Suppressor macrophage treated with lipopolysaccharide for 4 hours (primary cell): ENCODE measurements at places on chromosomes 1 and 21.

DNA sequence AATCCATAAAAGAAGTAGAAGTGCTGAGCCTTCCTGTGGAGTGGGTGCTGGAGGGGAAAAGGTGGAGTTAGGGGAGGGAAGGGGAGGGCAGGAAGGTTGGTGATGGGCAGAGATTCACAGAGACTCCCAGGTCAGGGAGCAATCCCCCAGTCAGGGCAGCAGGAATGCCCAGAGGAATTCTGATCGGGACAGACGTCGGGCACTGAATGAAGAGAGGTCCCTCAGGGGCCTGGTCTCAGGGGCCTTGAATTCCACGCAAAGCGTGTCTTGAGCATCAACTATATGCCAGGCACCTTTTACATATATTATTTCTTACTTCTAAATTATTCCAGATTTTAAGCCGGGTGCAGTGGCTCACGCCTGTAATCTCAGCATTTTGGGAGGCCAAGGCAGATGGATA is 7.2 kb upstream of the PADI1 start:
- DNase-seq, result no peak

DNA sequence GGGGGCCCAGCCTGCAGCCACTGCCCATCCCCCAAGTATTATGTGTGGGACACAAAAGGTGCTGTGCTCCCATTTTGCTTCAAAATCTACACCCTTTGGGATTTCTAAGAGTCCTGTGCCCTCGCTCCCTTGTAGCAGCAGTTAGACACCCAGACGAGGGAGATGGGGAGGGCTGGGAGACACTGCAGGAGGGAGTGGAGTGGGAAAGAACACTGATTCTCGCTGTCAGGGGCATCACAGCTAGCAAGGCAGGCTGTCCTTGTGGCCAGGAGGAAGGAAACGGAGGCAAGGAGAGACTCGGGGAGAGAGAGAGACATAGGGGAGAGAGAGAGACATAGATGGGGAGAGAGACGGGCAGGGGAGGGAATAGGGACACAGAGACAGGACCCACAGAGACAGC is 38.5 kb downstream of the CSMD2 start:
- no peak for DNase-seq

DNA sequence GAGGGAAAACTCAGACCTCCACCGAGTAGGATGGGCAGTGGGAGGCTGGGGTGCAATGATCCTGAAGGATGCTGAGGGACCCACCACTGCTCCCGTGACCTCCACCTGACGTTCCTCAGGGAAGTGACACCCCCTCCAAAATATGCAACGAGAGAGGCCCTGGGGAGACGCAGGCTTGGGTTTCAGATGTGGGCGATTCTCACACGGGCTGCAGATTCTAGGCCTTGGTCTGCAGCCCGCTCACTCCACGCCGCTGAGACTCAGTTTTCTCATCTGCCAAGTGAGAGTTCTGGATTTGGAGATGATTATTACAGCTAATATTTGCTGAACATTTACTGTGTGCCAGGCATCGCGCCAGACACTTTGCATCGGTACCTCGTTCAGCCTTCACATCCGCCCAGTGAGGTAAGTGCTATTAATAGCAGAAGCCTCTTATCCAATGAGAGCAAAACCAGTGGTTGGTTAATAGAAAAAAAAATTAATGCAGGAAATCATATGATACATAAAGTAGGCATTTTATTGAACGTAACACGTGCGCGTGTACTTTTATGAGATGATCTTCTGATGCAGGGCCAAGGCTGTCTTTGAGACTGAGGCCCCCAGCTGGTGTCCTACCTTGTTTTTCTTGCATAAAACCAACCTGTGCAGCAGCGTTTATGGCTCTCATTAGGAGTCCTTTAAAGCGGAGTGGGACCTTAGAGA is 102.0 kb upstream of the RUNX3 start:
- no peak for DNase-seq

DNA sequence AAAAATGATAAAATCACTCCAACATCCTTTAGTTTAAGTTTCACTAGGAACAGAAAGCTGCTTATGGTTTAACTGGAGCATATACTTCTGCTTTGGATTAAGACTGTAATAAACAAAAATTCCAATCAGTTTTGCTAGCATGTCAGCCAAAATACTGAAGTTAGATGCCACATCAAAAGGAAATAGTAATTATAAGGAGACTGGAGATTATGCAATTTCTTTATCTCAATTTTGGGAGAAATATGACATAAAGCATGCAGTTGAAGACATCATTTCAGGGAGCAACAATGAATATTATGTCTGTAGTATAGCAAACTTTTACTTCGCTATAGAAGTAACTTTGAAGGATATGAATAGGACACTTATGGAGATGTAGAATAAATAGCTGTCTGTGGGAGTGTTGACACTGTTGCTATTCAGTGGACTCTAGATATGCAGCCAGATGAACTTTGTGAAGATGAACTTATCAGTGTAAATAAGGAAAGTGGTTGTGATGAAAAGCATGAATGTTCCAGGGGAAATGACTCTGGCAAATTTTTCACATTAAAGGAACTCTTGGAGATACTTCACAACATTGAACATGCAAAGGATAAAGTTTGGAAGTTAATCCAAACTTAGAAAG is 107.8 kb downstream of the RABGAP1L start:
- DNase-seq, result no peak

DNA sequence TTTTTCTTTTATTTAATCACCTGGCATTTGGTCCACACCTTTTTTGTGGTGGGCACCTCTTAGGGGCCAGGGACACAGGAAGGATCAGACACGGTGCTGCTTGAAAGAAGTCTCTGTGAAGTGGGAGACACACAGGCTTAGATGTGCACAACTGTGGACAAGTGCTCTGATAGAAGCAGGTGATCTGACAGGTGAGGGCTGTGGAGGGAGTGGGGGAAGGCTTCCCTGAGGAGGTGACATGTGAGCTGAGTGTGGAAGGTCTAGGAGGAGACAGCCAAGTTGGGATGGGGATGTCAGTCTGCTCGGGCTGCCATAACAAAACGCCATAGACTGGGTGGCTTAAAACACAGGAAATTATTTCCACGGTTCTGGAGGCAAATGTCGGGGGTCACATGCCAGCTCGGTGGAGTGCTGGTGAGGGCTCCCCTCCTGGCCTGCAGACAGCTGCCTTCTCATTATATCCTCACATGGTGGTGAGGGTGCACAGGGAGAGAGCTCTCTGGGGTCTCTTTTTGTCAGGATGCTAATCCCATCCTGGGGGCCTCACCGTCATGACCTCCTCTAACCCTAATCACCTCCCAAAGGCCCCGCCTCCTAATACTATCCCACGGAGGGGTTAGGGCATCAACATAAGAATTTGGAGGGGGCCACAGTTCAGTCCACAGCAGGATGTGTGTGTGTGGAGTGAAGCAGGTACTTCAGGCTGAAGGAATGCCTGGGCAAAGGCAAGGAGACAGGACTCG is 5.2 kb upstream of the KIAA1614 start:
- DNase-seq, result no peak

DNA sequence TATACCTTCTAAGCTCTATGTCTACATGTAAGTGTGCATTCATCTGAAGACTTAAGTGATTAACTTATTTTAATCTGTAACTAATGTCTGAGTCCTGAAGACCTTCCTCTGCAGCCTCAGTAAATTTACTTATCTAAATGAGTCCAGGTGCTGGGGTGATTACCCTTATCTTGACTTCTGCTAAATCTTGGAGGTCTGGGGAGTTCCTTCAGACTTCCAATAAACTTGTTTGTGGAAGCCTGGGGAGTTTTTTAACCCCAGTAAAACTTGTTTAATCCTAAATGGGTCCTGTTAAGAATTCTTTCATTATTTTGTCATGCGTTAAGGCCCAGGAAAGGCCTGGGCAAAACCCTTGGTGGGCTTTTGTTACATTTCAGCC is 37.0 kb downstream of the RSPH1 start:
- no peak for DNase-seq

- no peak for DNase-seq
Measured at GRCh38 chr1:90417126-90417525, 300.0 kb downstream of the BARHL2 start.

- no peak for DNase-seq
Measured at GRCh38 chr1:43405876-43406234, 16.2 kb downstream of the SZT2 start.

GRCh38 chr1:26536081-26536480 is 6.5 kb downstream of the RPS6KA1 start:
- no peak for DNase-seq

GRCh38 chr21:14585122-14585521 is 39.0 kb upstream of the SAMSN1 start:
- no peak for DNase-seq

- no peak for DNase-seq
Measured at GRCh38 chr1:110617589-110617988, 11.4 kb upstream of the KCNA2 start.

DNA sequence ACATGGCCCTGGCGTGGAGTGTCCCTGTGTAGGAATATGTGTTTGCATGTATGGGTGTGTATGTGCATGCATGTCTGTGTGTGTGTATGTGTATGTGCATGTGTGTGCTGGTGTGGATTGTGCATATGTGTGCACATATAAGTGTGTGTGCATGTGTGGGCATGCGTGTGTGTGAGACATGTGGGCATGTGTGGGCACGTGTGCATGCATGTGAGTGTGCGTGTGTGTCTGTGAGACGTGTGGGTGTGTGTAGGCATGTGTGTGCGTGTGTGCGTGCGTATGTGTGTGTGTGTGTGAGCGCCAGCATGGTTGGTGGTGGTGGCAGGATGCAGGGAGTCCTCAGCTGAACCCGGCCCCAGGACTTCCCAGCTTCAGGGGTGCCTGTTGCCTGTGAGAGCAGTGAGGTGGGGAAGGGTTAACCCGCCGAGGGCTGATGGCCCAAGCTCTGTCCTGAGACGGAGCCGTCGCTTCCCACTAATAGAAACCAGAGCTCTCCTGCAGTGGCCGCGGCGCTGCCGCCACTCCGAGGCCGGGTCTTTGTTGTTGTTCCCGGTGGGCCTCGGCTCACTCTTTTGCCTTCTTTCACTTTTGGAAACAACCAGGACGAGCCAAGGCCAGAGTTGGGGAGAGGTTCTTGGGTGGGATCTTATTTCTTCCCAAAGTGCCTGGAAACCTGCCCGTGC is 143.6 kb upstream of the ARHGEF16 start:
- no peak for DNase-seq

- no peak for DNase-seq
Measured at GRCh38 chr1:204983136-204983535, 59.9 kb upstream of the CNTN2 start.

DNA sequence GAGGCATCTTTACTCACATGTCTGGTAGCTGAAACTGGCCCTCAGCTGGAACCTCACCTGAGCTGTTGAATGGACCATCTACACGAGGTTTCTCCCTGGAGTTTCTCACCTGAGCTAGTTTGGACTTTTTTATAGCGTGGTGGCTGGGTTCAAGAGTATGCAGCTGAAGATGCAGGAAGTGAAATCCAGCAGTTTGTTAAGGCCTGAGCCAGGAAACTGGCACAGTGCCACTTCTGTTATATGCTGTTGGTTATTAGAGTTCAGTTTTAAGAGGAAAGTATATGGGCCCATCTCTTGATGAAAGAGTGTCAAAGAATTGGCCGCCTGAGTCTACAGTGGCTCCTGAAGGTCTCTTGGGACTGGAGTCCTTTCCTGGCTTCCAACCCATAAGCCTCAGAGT is 35.6 kb downstream of the STUM start:
- DNase-seq, result peak; percentile 7

- no peak for DNase-seq
Measured at GRCh38 chr1:113977906-113978305, 1.4 kb upstream of the OLFML3 start.

GRCh38 chr1:60987904-60988303 is 94.5 kb upstream of the NFIA start:
- no peak for DNase-seq
